ENCODE measurements at places on chromosomes 7 and 10.

DNA sequence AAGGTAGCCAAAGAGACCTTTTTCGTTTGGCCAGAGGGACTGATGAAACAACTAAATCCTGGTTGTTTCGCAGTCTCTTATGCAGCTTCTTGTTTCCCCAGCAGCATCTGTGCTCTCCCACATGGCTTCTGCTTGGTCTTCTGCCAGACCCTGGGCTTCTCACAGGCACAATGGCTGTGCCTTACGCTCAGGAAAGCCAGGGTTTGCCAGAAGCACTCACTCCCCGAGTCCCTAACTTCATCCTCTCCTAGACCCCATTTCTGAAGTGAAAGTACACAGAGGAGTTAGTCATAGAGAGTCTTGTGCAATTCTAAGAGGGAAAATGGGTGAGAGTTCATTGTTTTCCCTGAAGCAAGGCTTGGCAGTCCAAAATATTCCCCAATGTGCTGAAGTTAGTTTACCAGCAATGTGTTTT is 121.7 kb downstream of the EVX1 start:
- DNase-seq = no peak

DNA sequence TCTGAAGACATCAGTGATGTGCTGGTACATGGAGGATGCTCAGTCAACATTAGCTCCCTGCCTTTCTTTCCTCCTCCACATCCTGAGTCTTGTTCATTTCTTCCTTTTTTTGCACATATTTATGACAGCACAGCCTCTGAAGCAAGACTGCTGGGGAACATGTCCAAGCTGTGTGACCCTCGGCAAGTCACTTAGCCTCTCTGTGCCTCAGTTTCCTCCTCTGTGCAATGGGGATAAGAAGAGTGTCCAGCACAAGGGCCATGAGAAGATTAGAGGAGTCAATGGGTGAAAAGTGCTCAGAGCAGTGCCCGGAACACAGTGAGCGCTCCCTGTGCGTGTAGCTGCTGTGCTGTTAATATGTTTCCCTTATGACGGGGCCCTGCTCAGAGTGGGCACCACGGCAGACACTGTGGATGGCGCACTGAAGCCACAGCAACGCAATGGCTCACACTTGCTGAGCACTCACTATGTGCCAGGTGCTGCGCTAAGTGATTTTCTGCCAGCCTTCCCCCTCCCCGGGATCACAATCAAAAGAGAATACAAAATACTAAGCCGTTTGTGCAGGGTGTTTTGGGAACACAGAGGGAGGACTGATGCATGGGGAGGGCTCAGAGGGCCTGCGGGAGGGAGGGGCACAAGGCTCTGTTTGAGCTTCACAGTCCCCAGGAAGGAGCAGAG is 28.7 kb downstream of the ZCCHC24 start:
- DNase-seq = no peak

DNA sequence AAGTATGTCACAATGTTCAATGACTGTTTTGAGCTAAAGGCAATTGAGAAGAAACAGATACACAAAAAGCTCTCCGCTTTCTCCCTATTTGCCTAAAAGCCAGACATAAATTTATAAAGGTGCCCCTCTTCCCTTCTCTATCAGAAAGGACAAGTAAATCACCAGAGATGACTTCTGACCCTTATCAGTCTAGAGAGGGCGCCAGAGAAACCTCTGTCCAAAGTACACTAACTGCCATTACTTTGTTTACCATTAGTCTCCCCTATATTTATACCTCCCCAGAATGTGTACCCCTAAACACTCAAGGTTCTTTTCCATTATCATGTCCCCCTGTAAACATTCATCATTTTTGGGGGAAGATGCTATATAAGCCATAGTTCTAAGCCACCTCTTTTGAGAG is 49.3 kb downstream of the TPK1 start:
- DNase-seq = no peak

DNA sequence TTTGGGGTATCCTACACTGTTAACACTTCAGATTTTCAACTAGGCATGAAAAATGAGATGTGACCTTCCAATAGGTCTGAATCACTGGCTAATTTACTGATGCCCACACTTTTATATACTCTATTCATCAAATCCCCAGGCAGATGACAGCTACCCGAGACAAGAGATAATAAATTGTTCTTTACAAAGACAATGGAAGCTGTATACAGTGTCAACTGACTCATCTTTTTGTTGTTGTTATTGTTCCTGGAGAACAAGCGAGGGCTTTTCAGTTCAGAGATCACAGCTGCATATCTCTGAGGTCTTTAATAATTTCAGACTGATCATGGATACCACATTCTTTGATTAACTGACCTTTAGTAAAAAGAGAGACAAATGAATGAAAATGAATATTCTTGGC is 228.9 kb downstream of the SDHAF3 start:
- DNase-seq = no peak

GRCh38 chr7:123660514-123661354 is 5.1 kb downstream of the LMOD2 start:
- no peak for DNase-seq

- peak; percentile 25 for DNase-seq
These were observed 41.4 kb upstream of the PNLIPRP3 start for GRCh38 chr10:116385994-116386809.

DNA sequence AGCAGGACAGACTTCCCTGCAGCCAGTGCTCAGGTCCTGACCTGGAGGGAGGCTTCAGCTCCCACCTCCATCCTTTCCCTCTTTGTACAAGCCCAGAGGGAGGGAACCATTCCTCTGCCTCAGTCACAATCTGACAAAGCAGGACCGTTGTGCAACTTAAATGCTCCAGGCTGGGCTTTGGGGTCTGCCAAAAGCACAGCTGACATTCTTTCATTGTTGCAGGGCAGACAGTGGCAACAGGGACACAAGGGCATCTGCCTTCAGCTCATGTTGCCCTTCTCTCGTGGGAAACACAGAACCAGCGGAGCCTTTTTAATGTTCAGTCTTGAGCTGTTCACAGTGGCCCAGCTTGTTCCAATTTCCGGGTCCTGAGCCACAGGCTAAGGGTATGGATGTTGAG is 155.7 kb upstream of the TNS3 start:
- no peak for DNase-seq

- no peak for DNase-seq
These were observed 1.5 kb downstream of the STOX1 start for GRCh38 chr10:68828833-68829232.

GRCh38 chr10:78259391-78259790 is 225.7 kb downstream of the RPS24 start:
- no peak for DNase-seq

- no peak for DNase-seq
These were observed 5.7 kb upstream of the VWC2 start for GRCh38 chr7:49767719-49768118.
